ENCODE measurements at places on chromosomes 16 and 17. TPM values are rescaled to one million over a fixed set of nuclear protein-coding genes. Genes with fewer than 3 reads are reported as not detected.

DNA sequence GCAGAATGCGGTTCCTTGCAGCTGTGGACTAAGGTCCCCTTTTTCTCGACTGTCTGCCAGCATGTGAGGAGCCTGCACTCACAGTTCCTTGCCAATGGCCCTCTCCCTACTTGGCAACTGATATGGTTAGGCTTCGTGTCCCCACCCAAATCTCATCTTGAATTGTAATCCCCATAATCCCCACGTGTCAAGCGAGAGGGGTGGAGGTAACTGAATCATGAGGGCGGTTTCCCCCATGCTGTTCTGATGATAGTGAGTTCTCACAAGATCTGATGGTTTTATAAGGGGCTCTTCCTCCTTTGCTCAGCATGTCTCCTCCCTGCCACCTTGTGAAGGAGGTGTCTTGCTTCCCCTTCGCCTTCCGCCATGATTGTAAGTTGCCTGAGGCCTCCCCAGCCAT is 19.9 kb downstream of the CIAPIN1 start:
- no peak for DNase-seq

DNA sequence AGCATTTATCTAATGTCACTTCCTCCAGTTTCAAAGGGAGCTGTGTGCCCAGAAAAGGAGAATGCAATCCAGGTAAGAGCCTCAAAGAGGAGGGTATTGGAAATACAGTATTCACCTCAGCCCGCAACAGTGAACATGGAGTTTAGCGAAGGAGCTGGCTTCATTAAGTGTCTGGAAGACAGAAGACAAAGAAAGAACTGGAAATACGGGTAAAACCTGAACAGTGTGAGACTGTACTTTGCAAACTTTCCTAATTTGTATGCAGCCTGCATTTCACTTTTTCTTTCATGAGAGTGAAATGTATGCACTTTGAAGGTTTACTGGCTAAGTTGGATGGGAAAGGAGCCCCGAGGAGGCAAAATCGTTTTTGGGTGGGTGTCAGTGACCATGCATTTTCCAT is 478.4 kb downstream of the HS3ST3B1 start:
- DNase-seq: no peak

The KRT24 gene
- not detected for total RNA-seq

The AOC3 gene
- total RNA-seq: 1.2 TPM

GRCh38 chr17:39110435-39111136 is 40.9 kb downstream of the PLXDC1 start:
- DNase-seq: no peak

DNA sequence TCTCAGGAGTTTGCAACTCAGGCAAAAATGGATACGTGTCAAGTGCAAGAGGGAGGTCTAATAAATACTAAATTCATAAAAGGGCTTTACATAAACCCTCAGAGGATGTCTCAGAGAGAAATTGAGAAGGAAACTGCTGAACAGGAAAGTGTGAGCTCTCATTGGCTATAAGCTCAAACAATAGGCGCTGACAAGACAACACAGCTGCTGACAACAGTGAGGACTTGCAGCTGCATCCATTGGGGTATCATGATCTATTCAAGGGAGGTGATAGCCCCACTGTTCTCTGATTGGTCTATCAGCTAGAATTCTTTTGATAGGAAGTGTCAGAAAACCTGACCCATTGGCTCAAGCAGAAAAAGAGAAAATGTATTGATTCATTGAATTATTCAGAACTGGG is 187.2 kb downstream of the CBLN1 start:
- no peak for DNase-seq

The RASL10B gene
- 2.6 TPM for total RNA-seq

GRCh38 chr17:51724043-51724580 is 434.4 kb downstream of the CA10 start:
- DNase-seq: no peak

The SHBG gene
- total RNA-seq: not detected

DNA sequence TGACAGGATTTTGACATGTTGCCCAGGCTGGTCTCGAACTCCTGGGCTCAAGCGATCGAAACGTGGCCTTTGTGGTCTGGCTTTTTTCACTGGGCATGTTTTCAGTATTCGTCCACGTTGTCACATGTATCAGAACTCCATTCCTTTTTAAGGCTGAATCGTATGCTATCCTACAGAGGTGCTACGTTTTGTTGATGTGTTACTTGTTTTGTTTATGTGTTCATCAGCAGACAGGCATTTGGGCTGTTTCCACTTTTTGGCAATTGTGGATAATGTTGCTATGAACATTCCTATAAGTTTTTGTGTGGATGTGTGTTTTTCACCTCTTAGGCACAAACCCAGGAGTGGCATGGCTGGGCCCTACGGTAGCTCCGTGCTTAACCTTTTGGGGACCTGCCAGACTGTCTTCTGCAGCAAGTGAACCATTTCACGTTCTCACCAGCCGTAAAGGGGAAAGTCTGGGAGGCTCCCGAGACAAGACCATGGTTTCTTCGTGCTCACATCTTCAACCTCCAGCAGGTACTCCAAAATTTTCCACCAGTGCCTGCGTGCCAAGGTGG is 26.9 kb downstream of the ADCY9 start:
- DNase-seq: no peak

DNA sequence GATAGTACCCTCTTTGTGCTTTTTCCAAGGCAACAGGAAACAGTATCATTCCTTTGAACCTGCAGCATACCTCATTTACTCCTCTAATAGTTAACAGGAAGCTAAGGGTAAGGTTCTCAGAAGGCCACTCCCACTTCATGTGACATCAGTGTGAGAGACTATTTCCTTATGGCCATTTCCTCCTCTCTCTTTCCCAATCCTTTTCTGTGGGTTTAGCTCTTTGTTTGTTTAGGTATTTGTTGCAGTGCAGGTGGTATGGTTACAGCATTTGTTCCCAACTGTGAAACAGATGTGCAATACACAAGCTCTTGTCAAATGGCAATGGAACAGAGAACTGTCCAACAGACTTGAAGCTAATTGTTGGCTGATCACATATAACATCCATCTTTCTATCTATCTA is 14.7 kb downstream of the TMC5 start:
- no peak for DNase-seq

DNA sequence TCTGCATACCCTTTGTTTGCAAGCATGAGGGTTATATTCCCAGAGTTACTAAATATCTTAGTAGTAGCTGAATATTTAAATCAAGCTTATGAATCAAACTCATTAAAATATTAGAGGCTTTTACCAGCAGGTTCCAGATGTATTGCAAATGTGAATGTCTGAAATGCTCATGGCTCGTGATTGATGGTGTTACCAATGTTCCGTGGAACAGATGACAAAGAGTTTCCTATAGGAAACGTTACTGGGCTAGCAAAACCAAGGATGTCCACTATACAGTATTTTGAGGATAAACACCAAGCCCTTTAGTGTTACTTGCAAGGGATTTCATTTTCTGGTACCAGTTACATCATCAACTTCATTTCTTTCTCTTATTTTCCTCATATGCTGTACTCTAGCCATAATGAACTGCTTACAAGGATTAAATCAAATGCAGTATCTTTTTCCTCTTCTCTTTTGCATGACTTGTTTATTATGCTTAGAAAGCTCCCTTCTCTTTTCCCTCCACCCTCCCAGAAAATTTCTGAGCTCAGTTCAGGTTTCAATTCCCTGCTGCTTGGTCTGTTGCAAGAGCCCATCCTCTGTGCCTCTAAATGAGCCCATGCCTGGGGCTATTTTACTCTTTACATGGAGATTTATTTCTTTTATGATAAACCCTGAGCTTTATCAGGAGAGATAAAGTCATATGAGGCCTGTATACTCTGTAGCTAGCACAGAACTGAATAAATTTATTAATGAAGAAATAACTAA is 1537.1 kb upstream of the GOT2 start:
- DNase-seq: no peak
